ENCODE measurements at places on chromosomes 2 and 18.

DNA sequence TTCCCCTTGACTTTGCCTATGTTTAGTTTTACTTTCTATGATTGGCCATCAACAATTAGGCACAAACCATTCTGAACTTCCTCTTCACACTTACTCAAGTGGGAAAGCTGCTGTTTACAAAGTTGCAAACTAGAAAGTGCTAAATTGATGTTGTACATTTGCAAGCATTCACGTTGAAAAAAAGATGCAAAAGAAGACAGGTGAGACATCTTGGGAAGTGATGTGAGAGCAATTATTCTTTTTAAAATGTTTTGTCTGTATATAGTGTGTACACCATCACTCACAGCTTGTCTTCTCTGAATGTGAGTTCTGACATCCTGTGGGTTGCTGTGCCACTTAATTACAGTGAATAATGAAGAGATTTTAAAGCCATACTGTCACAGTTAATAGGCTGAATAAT is 874.1 kb upstream of the LRATD1 start:
- DNase-seq: no peak

GRCh38 chr18:28149810-28150420 is 27.0 kb downstream of the CDH2 start:
- no peak for DNase-seq

DNA sequence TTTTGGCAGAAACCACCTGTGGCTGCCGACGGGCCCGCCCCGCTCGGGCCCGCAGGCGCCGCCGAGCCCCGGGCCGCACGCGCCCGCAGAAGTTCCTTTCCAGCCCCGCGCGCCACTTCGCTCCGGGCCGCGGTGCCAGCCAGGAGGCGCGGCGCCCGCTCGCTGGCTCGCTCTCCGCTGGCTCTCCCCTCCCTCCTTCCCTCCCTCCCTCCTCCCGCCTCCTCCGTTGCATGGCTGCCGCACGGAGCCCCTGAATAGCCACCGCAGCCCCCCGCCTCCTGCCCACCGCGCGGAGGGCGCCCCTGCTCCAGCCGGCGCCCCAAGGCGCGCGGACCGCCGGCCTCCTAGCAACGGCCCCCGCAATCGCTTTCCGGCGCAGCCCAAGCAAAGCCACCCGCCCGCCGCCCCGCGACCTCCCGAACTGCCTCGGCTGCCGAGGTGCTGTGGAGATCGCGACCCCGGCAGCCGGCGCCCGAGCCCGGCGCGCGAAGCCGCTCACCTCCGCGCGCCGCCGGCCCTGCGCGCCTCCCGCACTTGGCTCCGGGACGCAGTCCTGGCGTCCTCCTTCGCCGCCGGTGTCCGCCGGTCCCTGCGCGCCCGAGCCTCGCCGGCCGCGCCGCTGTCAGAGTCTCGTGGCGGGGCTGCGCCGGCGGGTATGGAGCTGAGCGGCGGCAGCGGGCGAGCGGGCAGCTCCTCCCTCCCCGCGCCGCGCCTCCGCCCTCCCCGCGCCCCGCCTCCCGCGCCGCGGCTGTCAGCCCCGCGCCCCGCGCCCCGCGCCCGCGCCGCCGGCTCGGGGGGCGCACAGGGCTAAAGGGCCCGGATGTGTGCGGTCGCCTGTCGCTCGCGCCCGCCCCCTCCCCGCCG is at the start of gene ZBTB7C:
Gene ZBTB7C (minus strand): TSS at position 657 of the 864 bp plus-strand sequence.
- peak; percentile 19 for DNase-seq

- no peak for DNase-seq
Measured at GRCh38 chr2:178163395-178163794, 30.9 kb upstream of the OSBPL6 start.

DNA sequence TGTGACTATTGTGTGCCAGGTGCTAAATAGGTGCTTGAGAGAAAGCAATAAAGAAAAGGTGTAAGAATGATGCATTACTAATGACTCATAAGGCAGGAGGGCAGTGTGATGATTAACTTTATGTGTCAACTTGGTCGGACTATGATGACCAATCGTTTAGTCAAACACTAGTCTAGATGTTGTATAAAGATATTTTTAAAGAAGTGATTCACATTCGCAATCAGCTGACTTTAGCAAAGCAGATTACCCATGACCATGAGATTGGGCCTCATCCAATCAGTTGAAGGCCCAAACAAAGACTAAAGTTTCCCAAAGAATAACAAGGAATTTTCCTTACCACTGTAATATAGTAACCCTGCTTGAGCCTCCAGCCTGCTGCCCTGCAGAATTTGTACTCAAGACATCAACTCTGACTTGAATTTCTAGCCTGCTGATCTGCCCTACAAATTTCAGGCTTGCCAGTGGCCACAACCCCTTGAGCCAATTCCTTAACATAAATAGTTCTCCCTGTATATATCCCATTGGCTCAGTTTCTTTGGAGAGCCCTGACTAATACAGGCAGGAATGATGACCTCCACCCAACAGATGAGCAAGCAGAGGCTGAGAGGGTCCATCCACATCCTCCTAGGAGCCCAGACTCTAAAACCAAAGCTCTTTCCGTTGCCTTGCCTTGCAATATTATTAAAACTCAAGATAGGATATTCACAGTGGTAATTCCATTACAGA is 132.6 kb downstream of the ACTR3 start:
- no peak for DNase-seq

GRCh38 chr2:216849987-216850386 is 9.9 kb downstream of the TNP1 start:
- no peak for DNase-seq

GRCh38 chr2:189580658-189581353 is at the start of gene SLC40A1:
Gene SLC40A1 (minus strand): TSS chr2:189580786. CDS start chr2:189580460, 326 bp downstream.
- DNase-seq: peak; percentile 82

- DNase-seq: peak; percentile 75
Measured at GRCh38 chr2:182650704-182651103, 65.4 kb upstream of the DNAJC10 start.

- DNase-seq: no peak
Measured at GRCh38 chr2:112474844-112475486, 7.0 kb upstream of the TTL start.

DNA sequence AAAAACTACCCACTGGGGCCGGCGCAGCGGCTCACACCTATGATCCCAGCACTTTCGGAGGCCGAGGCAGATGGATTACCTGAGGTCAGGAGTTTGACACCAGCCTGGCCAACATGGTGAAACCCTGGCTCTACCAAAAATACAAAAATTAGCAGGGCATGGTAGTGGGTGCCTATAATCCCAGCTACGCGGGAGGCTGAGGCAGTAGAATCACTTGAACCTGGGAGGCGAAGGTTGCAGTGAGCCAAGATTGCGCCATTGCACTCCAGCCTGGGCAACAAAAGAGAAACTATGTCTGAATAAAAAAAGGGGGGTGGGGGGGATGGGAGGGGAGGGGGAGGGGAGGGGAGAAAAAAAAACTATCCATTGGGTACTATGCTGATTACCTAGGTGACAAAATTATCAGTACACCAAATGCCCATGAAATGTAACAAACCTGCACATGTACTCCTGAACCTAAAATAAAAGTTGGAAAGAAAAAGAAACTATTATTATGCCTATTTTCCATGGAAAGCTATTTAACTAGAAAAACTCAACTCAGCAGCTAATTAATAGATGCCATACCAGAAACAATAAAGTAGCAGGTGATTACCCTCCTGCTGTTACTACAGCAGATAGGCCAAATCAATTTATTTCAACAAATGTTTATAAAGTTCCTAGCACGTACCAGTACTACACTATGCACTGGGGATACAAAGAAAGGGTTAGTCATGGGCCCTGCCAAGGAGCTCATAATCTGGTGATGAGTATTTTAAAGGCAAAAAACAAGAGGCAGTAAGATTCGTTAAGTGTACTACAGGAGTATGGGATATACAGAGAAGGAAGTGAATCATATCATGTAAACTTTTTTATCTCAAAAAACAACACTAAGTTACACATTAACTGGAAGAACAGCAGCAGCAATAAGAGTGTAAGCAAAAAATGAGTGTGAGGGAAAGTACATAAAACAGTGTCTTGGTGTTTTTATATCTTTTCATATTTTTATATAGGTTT is 112.8 kb upstream of the SLC39A10 start:
- no peak for DNase-seq

DNA sequence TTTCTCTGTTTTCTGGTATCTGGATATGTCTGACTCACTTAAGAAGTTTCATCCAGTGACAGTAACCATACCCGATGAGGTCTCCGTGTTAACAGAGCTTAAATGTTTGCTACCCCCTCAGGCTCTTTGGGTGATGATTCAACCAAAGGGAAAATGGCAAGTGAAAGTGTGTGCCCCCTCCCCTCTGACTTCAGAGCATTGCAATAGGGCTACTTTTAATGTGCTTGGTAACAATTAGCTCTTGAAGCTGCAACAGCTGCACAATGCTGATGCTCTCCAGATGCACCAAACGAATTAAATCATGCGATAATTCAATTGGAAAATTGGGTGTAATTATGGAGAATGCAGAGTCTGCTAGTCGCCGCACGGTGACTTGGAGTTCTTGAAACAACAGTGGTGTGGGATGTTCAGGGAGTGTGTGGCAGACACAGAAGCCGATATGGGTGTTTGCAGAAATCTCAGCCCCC is 270.7 kb downstream of the ALK start:
- no peak for DNase-seq

DNA sequence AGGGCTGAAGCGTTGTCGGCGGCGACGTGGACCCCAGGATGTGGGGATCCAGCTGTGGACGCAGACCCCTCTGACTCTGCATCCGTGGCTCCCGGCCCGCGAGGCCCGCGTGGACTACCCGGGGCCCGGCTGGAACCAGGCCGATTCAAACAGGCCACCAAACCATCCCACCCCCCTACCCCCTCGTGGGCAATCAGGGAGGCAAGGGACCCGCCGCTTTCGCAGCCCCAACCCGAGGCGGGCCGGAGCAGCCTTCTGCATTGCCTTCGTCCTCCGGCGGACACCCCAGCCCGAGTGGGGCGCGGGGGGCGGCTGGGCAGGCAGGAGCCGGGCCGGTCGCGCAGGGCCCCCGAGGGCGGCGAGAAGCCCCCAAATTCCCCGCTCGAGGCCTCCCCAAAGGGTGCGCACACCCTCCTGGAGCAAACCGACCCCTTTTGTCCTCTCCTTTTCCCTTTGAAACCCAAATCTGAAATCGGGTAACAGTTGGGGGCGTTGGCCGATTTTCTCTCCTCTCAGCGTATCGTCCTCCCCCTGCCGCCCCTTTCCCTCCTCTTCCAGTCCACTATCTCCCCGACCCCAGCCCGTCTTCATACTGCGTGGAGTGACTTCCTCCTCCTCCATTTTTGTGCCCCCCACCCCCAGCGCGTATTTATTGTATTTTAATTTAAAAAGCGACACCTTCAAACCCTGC is 7.4 kb downstream of the SP9 start:
- DNase-seq: no peak

GRCh38 chr2:46845542-46846486 is 69.8 kb downstream of the MCFD2 start:
- DNase-seq: no peak

GRCh38 chr2:66438891-66439811 is 4.2 kb downstream of the MEIS1 start:
- DNase-seq: no peak

DNA sequence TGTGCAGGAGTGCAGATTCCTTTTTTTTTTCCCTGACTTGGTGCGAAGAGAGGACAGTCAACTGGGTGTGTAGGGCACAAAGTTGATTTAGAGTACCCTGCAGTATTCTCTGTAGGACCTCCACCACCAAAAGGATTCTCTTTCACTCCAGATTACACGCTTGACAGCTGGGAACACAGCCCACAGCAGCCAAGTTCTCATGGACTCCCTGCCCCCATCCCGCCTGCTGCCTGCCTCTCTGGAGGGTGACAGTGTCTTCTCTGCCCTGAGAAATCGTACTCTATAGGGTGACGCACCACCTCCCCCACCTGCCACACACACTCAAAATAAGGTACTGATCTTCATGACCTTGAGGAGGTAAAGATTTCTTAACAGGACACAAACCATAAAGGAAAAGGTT is 26.6 kb upstream of the IHH start:
- DNase-seq: no peak

GRCh38 chr2:12819721-12820120 is 103.0 kb downstream of the TRIB2 start:
- DNase-seq: peak; percentile 62

DNA sequence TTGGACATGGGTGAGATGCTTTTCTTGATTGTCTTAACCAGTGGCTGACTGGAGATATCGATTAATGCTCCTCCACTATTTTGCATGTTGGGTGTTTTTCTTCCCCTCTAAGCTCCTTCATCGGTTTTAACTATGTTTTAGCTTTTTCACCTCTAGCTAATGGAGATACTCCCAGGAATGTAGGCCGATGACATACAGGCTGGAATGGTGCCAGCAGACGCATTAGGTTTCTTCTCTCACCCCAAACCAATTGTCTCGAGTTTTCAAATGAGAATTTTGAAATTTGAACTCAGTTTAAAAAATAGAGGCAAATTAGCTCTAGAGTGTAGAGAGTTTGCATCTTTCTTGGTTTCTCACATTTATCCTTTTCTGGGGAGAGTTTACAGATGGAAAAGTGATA is 247.6 kb downstream of the RPRM start:
- no peak for DNase-seq

GRCh38 chr2:168635065-168635577 is 167.3 kb upstream of the NOSTRIN start:
- DNase-seq: peak; percentile 46

DNA sequence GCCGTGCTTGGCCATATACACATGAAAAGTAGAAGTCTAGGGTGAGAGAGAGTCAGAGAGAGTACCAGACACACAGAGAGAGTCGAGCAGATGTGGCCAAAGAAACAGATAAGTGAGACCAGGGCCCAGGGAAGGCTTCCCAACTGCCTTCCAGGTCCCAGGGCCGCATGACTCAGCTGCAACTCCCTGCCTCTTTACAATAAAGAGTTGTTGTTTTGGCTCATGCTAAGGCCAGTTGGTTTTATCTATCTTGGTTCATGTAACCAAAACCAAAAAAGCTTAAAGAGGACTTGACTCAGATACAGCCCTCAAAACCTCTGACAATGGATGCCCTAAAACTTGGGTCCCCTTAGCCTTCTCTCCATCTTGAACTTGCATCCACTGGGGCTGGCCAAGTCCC is 36.9 kb downstream of the REEP1 start:
- no peak for DNase-seq

GRCh38 chr18:3693410-3693809 is 243.4 kb downstream of the TGIF1 start:
- no peak for DNase-seq

- DNase-seq: no peak
Measured at GRCh38 chr2:219967247-219968245, 340.1 kb downstream of the SLC4A3 start.

DNA sequence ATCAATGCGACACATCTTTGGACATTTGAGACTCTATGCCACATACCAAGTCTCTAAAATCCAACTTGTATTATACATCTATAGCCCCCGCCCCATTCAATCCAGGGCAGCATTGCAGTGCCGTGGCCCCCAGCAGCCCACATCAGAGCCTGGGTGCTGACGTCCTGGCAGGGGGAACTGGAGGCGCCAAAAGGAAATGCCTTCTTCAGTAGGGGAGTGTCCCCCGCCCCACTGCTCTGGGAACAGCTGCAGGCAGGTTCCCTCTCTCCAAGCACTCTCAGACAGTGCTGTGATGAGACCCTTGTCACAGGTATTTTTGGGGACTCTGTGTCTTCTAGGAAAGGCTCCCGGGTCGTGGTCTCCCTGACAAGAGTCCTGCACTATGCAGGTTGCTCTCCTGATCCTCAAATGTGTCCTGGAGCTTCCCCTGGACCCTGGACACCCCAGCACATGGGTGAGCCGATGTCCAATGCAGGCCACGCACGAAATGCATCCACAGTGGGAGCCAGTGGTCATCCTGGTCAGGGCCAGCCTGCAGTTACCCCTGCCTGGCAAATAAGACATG is 188.7 kb downstream of the RTP5 start:
- no peak for DNase-seq

All from hematopoietic multipotent progenitor cell (in vitro differentiated cells).